Suppressor macrophage treated with lipopolysaccharide for 1 hour (primary cell): ENCODE measurements at places on chromosomes 11 and 22.

- no peak for DNase-seq
Observed at GRCh38 chr11:78112582-78113275, 26.7 kb downstream of the ALG8 start.

DNA sequence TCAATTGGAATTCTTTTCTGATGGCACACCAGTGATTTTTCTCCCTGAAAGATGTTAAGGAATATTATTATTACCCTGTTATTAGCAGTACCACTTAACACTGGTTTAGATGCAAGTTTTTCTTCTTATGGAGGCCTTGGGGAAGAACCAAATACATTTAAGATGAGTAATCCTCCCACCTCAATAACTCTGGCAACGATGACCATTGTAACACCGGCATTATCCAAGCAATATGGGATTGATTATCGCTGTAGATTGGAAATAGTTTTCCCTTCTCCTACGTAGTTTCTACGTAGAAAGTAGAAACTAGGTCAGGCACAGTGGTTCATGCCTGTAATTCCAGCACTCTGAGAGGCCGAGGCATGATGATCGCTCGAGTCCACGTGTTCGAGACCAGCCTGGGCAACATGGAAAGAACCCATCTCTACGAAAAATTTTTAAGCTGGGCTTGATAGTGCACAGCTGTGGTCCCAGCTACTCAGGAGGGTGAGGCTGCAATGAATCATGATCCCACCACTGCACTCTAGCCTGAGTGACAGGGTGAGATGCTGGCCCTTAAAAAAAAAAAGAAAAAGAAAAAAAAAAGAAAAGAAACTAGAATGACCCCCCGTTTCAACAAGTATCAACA is 45.5 kb downstream of the PACSIN2 start:
- DNase-seq, result no peak

GRCh38 chr11:66068923-66069714 is 953 bp upstream of the PACS1 start:
- DNase-seq, result peak; percentile 87

- no peak for DNase-seq
Observed at GRCh38 chr11:107991868-107992414, 16.8 kb upstream of the CUL5 start.

GRCh38 chr11:119115484-119116234 is 5.7 kb upstream of the HINFP start:
- peak; percentile 90 for DNase-seq

- peak; percentile 10 for DNase-seq
Observed at GRCh38 chr11:121024989-121025388, 1.1 kb downstream of the TBCEL start.

- DNase-seq, result no peak
Observed at GRCh38 chr11:79314906-79315689, 125.7 kb downstream of the TENM4 start.

DNA sequence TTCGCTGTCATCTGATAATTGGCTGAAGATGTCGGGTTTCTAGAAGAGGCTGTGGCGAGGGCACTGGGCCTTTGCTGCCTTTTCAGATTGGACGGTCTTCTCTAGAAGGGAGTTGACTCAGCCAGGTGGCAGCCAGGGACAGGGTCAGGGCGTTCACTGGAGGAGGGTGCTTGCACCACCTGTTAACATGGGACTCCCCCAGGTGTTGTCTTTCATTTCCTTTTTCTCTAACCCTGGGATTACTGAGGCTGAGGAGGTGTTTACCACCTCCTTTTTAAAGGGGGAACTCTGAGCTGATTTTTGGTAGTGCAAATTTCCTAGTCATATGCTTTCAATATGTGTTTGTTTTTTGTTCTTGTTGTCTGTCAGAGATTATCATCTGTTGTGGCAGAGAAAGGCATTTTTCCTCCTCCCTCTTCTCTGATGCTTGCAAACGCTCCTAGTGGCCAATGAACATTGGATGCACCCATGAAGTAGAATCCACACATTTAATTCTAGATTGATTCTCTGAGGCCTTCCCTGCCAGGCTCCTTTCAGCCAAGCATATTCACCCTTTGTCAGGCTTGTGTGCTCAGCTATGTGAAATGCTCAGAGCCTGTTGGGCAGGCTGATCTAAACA is 54.1 kb downstream of the LDLRAD3 start:
- no peak for DNase-seq

GRCh38 chr22:23564276-23564675 is 15.8 kb downstream of the IGLL1 start:
- no peak for DNase-seq

GRCh38 chr11:60274416-60274815 is 6.0 kb upstream of the MS4A4A start:
- no peak for DNase-seq

GRCh38 chr11:16749666-16750065 is 11.2 kb downstream of the C11orf58 start:
- DNase-seq, result no peak

DNA sequence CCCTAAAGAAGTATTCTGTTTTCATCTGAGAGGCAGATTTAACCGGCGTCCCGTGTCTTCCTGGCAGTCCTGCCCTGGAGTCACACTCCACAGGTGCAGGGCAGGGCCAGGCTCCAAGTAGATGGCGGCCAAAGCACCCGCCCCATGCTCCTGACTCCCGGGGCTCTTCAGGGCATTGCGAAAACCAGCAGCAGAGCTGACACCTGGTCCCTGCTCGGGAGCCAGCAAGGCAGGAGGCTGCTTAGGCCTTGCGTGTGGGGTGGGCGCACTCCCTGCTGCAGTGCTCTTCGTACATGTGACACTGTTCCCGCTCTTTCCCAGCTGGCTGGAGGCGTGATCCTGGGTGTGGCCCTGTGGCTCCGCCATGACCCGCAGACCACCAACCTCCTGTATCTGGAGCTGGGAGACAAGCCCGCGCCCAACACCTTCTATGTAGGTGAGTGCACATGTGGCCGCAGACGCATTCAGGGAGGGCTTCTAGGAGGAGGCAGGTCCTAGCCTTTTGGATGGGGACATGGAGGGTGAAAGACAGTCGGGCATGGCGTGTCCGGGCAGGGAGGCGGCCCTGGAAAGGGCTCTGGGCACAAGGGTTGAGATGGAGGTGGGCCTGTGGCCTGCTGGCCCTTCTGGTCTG is 10.3 kb upstream of the TSSC4 start:
- DNase-seq, result no peak

DNA sequence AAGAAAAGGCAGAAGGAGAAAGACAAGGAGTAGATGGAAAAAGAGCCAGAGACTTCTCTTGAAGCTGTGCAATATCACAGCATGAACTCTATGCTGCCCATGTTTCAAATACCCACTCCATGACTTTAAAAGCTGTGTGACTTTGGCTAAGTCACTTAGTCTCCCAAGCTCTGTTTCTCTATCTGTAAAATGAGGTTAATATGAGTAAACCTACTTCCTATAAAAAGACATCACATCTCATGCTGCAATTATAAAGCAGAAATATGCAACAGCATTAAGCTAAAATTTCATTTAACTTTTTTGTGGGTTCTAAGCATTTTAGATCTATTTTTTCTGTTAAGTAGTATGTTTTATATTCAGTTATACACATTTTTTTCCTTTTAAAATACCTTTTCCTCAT is 11.6 kb downstream of the DGCR2 start:
- no peak for DNase-seq

- no peak for DNase-seq
Observed at GRCh38 chr11:129528296-129528695, 152.6 kb downstream of the BARX2 start.

- DNase-seq, result peak; percentile 30
Observed at GRCh38 chr11:65919573-65920371, 546 bp downstream of the DRAP1 start.

DNA sequence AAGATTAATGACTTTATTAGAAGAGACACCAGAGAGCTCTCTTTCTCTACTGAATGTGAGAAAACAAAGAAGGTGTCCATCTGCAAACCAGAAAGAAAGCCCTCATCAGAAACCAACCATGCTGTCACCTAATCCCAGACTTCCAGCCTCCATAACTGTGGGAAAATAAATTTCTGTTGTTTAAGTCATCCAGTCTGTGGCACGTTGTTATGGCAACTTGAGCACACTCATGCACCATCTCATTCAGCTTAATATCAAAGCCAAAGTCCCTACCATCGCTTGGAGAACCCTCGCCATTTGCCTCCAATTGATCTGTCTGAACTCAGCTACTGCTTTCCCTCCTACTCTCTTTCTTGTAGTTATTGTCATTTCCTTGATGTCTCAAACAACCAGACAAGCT is 766.1 kb upstream of the ARHGAP42 start:
- no peak for DNase-seq

- no peak for DNase-seq
Observed at GRCh38 chr22:50217543-50218152, 16.8 kb downstream of the SELENOO start.

- peak; percentile 72 for DNase-seq
Observed at GRCh38 chr11:130037058-130037457, 32.6 kb upstream of the APLP2 start.

DNA sequence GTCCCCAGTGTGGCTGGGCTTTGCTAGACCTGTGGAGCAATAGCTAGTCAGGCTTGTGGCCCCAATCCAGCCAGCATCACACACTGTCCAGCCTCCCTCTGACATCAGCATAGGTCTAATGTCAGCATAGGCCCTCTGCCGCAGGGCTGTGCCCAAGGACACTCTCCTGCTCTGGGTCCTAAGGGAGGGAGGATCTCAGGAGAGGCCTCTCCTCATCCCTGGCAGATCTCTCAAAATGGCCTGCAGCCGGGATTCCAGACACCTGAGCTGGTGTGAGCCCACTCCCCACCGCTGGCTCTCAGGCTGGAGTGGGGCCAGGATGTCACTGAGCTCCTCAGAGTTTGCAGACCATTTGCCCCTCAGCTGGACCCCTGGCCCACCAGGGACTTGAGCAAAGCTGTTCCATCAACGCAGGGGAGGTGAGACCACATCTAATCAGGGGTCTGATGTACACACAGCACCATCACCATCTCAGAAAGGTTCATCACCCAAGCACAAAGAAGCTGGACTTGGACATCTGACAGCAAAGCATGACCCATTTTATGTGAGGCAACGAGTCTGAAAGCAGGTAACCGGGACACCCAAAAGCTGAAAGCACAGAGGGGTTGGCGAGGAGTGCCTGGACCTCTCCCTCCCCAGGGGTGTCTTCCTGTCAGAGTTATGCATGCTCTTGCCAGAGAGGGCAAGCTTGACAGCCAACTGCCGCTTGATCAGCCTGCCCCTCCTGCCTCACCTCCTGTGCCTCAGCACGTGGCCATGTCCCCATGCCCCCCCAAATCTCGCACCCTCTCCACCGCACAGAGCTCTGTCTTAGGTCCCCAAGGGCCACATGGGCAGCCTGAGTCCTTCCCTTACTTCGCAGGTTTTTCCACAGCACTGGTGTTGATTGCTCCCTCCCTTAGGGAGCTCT is 69.7 kb upstream of the SEPTIN5 start:
- peak; percentile 18 for DNase-seq

GRCh38 chr22:36546932-36547331 is 18.0 kb upstream of the EIF3D start:
- DNase-seq, result peak; percentile 63

DNA sequence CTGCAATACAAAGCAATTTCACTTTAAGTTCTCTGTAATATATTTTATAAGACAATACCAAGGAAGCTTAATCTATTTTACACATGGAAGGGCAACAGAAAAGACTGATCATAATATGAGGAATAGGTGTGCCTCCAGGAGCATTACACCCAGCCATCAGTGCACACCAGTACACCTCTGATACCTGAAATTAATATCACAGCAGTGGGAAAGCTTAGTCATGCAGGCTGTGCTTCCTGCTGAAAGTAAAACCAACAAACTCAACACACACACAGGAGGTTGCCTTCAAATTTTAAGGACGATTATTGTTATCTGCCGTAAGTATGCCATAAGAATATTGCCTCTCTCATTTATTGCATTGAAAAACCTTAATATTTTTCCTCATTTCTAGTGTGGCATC is 1119.1 kb upstream of the TENM4 start:
- DNase-seq, result no peak

DNA sequence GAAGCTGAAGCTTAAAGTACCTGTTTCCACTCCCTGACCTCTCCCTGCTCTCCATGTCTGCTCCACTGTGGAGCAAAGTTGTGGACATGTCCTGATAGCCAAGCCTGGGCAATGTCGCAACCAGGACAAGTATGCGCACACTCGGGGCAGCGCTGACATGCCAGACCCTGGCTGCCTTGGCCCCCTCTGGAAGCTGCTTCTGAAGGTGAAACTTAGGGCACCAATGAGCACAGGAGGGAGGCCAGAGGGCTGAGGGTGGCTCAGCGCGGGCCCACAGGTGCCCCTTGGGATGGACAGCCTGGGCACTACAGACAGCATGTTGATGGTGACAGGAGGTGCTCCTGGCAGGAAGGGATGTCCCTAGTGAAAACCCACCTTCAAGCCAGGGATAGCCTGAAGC is 90.2 kb downstream of the CCDC73 start:
- no peak for DNase-seq

GRCh38 chr22:41801147-41801819 is 804 bp downstream of the CCDC134 start:
- no peak for DNase-seq

- no peak for DNase-seq
Observed at GRCh38 chr22:44924710-44925109, 85.1 kb downstream of the PHF21B start.

DNA sequence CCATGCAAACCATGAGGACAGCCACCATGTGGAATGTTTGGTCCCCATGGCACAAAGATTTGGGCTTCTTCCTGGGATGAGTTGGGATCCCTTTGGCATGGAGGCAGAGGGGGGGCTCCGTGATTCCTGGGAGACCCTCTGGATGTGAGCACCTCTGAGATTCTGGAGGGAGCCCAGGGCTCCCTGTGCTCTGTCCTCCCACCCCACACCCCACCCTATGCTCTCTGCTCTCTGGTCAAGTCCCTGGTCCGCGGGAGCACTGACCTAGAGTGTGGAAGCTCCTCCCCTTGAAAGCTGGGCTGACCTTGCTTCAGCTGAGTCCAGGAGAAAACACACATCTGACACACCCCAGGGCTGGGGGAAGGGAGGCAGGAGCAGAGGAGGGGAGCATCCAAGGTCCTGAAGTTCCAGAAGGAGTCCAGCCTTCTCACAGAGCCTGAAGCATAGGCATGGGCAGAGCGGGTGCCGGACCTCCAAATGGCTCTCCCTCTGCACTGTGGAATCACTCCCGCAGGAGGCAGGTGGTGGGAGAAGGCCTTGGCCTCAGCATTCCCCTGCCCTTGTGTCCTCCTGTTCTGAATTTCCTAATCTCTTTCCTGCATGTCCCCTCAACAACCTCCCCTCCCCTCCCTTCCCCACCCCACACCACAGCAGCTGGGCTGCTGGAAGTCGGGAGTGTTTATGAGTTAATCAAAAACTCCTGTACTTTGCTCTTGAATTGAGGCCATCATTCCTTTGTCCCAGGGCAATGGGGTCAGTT is 25.7 kb upstream of the OAF start:
- no peak for DNase-seq
